ENCODE measurements at places on chromosomes 6 and 20. TPM values are rescaled to one million over a fixed set of nuclear protein-coding genes. Genes with fewer than 3 reads are reported as not detected.

GRCh38 chr6:105193647-105194046 lies 13.8 kb upstream of the POPDC3 start:
- no peak for DNase-seq

- DNase-seq: no peak
Measured at GRCh38 chr6:13924146-13924948, 405 bp upstream of the RNF182 start.

- no peak for DNase-seq
Measured at GRCh38 chr6:4727671-4728435, 48.4 kb upstream of the CDYL start.

GRCh38 chr6:162974685-162975084 lies 246.9 kb downstream of the PACRG start:
- no peak for DNase-seq

DNA sequence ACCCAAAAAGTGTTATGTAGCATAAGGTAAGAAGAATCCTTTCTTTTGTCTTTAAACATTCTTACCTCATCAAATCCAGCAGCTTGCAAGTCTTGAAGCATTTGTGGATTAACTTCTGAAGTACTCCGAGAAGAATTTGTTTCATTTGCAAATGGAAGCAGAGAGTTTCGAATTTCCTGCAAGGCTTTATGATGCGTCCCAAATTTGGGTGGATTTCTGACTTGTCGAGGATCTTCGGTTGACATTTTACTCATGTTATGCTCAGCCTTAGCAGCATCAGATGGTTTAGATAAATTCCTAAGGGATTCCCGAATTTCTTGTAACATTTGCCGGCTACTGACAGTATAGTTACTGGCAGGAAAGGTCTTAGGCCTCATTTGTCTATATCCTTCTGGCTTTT lies 16.2 kb downstream of the LATS1 start:
- no peak for DNase-seq

- no peak for DNase-seq
Measured at GRCh38 chr20:41889126-41889843, 271.1 kb upstream of the CHD6 start.

GRCh38 chr6:105596284-105596755 lies 193.4 kb upstream of the PREP start:
- DNase-seq: no peak

GRCh38 chr6:126261792-126262421 lies 78.0 kb upstream of the CENPW start:
- no peak for DNase-seq

GRCh38 chr6:122790028-122790422 lies 967 bp downstream of the SMPDL3A start:
- DNase-seq: no peak

GRCh38 chr6:54100411-54101006 lies 10.7 kb upstream of the MLIP start:
- DNase-seq: no peak

GRCh38 chr20:19256085-19256484 lies 43.6 kb downstream of the SLC24A3 start:
- DNase-seq: no peak

GRCh38 chr20:2507875-2508630 lies 662 bp downstream of the ZNF343 start:
- no peak for DNase-seq

DNA sequence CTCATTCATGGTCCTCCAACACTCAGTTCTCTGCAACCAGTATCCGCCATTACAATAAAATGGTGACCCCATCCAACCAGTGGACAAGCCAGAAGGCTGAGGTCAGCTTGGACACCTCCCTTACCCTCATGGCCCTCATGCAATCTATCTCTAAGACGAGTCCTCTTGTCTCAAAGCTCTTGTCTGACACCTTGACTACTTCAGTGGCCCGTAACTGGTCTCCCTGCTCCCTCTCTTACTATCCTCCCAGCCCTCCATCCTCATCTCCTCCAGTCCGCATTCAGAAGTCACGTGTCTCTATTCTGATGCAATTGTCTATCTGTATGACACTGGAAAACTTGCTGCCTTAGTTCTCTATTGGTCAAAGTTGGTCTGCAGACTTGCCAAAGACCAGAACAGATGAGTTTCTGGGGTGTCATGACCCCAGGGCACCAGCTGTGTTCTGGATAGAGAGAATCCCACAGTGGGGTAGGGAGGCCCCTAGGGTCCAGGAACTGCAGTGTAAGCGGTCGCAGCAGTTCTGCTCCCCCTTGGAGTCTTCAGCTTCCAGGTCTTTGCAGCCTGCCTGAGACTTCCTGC lies 59.6 kb upstream of the RNF24 start:
- DNase-seq: no peak

- no peak for DNase-seq
Measured at GRCh38 chr6:141610741-141611140, 522.0 kb upstream of the GJE1 start.

DNA sequence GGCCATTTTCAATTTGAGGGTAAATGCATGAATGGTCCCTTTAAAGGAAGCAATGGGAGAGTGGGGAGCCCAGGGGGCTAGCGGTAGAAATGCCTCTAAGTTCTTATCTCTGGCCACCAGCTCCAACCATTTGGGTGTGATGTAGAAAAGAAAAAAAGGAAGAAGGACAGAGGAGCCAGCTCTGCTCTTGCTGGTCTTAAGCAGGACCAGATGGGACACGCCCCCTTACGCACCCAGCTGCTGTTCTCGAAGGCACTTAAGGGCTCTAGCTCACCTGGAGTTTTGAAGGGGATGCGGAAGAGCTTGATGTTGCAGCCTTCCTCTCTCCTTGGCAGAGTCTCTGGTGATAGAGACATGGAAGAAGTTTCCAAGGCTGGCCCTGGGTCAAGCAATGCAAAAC lies 59.5 kb upstream of the RNF144B start:
- no peak for DNase-seq

- DNase-seq: no peak
Measured at GRCh38 chr20:31967830-31968249, at the start of gene XKR7. Gene XKR7, plus strand, starts transcription at chr20:31968151. Its CDS starts 25 bp downstream, at chr20:31968176.

DNA sequence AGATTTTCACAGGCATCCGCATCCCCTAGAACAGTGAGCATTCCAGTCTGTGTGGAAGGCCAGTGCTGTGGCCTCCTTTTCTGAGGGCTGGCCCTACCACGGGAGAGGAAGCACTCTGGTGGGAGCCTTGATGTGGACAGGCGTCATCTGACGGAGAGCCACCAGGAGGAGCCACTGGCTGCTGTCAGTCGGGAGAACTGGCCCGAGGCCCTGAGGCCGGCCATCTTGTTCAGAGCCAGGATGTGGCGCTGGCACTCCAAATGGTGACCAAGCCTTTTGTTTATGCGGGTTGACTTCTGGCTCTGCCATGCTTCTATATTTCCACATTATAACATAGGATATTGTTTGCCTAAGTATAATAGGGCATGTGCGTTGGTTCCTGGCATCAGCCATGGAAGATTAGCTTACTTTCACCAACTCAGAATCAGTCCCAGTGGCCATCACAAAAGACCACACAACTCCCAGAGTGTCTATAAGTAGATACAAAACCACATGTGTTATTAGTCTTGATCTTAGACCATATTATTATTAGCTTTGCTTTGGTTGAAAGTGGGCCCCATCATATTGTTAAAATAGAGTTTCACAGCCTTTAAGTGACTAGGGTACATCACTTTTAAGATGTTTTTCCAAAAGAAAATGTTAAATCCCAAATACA lies 273.9 kb upstream of the TAB2 start:
- DNase-seq: no peak

- DNase-seq: no peak
Measured at GRCh38 chr6:129186988-129187387, 304.1 kb downstream of the LAMA2 start.

DNA sequence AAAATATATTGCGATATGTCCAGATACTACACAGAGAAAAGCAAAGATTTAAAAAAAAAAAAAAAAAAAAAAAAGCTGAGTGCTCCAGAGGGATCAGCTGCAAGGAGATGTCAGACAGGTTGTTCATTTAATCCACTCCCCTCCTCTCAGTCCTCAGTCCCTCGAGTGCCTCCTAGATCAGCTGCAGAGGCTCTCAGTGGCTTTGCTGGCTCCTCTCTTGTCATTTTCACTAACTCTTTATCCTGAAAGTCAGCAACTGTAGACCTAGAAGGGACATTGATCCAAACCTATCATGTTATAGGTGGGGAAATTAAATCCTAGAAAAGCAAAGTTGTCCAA lies 61.6 kb downstream of the KIAA0319 start:
- DNase-seq: no peak

NKAPL gene
- 0.22 TPM for total RNA-seq

PRRT1 gene
- total RNA-seq: 0.35 TPM

ENPP1 gene
- total RNA-seq: 2.2 TPM

LSM14B gene
- 36.4 TPM for total RNA-seq

FNDC11 gene
- total RNA-seq: 0.13 TPM

GSTA1 gene
- not detected for total RNA-seq

CD93 gene
- total RNA-seq: 0.50 TPM

SERAC1 gene
- 4.8 TPM for total RNA-seq
